Endothelial cell of coronary artery (primary cell): ENCODE measurements at places on chromosomes 12 and 14. TPM values are rescaled to one million over a fixed set of nuclear protein-coding genes. Genes with fewer than 3 reads are reported as not detected.

Gene GPR65
- total RNA-seq, result under 0.01 and 0.09 TPM in 2 replicates

Gene ZNF268
- 24.8 and 28.7 TPM in 2 replicates for total RNA-seq

Gene RND1
- total RNA-seq, result 1.5 and 2.9 TPM in 2 replicates

Gene PKP2
- total RNA-seq, result 5.9 and 14.1 TPM in 2 replicates

Gene ACSM4
- not detected in 2 replicates for total RNA-seq

Gene CRACR2A
- 7.7 and 7.8 TPM in 2 replicates for total RNA-seq

Gene CYP27B1
- total RNA-seq, result 0.38 and 0.54 TPM in 2 replicates

Gene KRT78
- total RNA-seq, result not detected in 2 replicates

Gene ABCD2
- total RNA-seq, result not detected in 2 replicates

Gene C2CD5
- total RNA-seq, result 14.3 and 18.8 TPM in 2 replicates

Gene KLHL33
- not detected in 2 replicates for total RNA-seq

Gene MRPS35
- total RNA-seq, result 37.1 and 38.5 TPM in 2 replicates

Gene NDRG2
- total RNA-seq, result 0.09 TPM in 1 of 2 replicates, not detected in the other

Gene FOXA1
- 0.09 and 2.0 TPM in 2 replicates for total RNA-seq

Gene AQP6
- total RNA-seq, result 0.09 TPM in 1 of 2 replicates, not detected in the other

Gene NXPH4
- total RNA-seq, result 2.5 TPM in 1 of 2 replicates, not detected in the other

Gene ACRBP
- total RNA-seq, result 0.27 and 0.28 TPM in 2 replicates

Gene CDKL1
- total RNA-seq, result 13.1 and 14.5 TPM in 2 replicates

Gene BCL2L14
- total RNA-seq, result not detected in 2 replicates

Gene RTN1
- 0.28 and 1.3 TPM in 2 replicates for total RNA-seq

Gene KLRK1
- not detected in 2 replicates for total RNA-seq

Gene ANKRD33
- under 0.01 and 0.09 TPM in 2 replicates for total RNA-seq

Gene USP44
- total RNA-seq, result 0.63 and 0.85 TPM in 2 replicates

Gene HOXC12
- total RNA-seq, result not detected in 2 replicates

Gene TMEM233
- total RNA-seq, result 1.6 and 2.5 TPM in 2 replicates

Gene LMNTD1
- total RNA-seq, result 0.45 TPM in 1 of 2 replicates, not detected in the other

Gene WNT1
- total RNA-seq, result not detected in 2 replicates

Gene KLRD1
- 0.09 TPM in 2 replicates for total RNA-seq

Gene DDX51
- 8.9 and 11.6 TPM in 2 replicates for total RNA-seq

Gene TRIM9
- total RNA-seq, result under 0.01 TPM in 1 of 2 replicates, not detected in the other

Gene SLCO1B1
- total RNA-seq, result not detected in 2 replicates

Gene C3AR1
- total RNA-seq, result 0.09 and 0.28 TPM in 2 replicates

Gene DCN
- total RNA-seq, result 0.36 and 21.3 TPM in 2 replicates

Gene PROX2
- total RNA-seq, result not detected in 2 replicates

Gene COQ6
- total RNA-seq, result 13.9 and 15.1 TPM in 2 replicates

Gene THAP2
- 2.8 and 3.2 TPM in 2 replicates for total RNA-seq

Gene KRT2
- total RNA-seq, result not detected in 2 replicates

Gene HNF1A
- total RNA-seq, result not detected in 2 replicates

Gene SDR9C7
- total RNA-seq, result not detected in 2 replicates
